ENCODE measurements at places on chromosomes 6 and 20.

- DNase-seq: no peak
Measured at GRCh38 chr6:41942067-41942851, 651 bp upstream of the CCND3 start.

DNA sequence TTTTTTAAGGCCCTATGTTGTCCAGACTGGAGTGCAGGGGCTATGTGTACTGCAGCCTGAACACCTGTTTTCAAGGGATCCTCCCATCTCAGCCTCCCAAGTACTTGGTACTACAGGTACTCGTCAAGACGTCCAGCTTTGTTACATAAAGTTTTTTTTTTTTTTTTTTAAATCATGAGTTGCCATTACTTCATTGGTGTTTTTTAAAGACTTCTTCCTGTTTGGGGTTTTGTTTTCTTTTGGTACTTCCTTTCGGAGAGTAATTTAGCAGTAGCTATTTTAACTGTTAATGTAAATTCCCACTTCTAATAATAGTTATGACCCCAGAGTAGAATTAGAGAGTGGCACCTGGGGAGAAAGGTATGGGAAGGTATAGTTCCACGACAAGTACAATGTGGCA, 10.5 kb downstream of the ZNFX1 start:
- no peak for DNase-seq

- no peak for DNase-seq
Measured at GRCh38 chr6:168358842-168359420, 39.4 kb upstream of the DACT2 start.

DNA sequence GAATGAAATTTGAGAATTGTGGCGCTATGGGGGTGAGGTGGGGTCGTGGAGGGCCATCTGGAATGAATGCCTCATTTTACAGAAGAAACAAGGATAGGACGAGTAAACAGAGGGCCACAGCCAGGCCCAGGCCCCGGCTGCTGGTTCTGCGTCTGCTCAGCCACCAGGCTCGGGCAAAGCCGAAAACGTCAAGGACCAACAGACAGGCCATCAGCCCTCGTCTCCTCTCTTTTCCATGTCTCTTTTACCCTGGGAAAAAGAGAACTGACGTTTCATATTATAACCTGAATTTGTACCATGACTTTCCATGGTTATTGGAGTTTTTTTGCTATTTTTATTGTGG, 212.4 kb upstream of the ARID1B start:
- no peak for DNase-seq

GRCh38 chr6:154230910-154231595, 125.5 kb downstream of the IPCEF1 start:
- no peak for DNase-seq

DNA sequence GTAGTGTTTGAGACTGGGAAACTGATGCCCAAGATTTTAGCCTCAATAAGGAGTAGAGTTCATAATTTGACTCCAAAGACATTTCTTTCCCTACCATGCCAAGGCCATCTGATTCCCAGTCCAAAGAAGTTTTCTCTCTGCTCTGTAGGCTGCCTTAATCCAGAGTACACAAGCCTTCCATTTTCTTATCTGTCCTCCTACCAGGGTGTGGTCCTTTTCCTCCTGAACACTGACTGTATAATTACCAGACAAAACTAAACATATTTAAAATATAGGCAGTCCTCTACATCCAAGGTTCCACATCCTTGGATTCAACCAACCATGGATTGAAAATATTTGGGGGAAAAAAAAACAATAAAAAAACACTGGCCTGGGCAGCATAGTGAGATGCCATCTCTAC, 108.4 kb downstream of the SLC16A10 start:
- DNase-seq: no peak

- no peak for DNase-seq
Measured at GRCh38 chr20:33985280-33985679, 8.4 kb upstream of the RALY start.

DNA sequence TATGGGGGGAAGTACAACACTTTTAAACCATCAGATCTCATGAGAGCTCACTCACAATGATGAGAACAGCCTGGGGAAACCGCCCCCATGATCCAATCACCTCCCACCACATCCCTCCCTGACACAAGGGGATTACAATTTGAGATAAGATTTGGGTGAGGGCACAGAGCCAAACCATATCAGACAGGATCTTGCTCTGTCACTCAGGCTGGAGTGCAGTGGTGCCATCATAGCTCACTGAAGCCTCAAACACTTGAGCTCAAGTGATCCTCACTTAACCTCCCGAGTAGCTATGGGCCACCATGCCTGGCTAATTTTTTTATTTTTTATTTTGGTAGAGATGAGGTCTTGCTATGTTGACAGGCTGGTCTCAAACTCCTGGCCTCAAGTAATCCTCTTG, 5.1 kb upstream of the IYD start:
- peak; percentile 57 for DNase-seq

- DNase-seq: no peak
Measured at GRCh38 chr6:73258721-73259120, 4.3 kb downstream of the KHDC1 start.

GRCh38 chr6:41974281-41974825, 32.7 kb upstream of the CCND3 start:
- no peak for DNase-seq

DNA sequence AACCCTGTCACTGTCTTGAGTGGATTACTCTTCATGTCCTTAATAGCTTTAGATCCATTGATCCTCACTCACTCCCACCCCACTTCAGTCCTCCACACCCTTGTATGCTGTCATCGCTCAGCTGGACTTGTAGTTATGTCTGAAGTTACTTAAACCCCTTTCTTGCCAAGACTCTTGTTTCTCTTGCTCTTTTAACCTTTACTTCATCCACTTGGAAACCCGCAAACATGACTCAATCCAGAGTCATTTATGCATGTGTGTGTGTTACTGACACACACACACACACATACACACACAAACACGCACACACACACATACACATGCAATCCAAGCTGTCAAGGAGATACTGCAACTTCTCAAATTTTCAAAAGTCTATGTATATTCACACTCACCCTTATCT, 341.8 kb downstream of the SYNE1 start:
- peak; percentile 27 for DNase-seq

DNA sequence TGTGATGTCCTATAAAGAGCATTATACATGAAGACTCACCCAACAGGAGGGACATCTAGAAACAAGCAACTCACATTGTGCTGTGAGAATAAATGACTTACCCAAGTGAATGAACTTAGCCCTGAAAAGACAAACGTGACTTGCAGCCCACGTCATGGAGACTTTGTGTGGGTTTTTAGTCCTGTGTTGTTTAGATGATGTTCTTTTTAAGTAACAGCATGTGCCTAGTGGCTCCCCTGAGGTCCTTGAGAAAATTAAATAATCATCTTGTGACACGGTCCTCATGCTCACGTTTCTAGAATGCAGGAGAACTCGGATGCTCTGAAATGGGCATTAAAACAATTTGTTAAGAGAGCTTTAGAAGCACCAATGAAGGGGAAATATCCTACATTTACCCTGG, 165.1 kb downstream of the SASH1 start:
- no peak for DNase-seq

DNA sequence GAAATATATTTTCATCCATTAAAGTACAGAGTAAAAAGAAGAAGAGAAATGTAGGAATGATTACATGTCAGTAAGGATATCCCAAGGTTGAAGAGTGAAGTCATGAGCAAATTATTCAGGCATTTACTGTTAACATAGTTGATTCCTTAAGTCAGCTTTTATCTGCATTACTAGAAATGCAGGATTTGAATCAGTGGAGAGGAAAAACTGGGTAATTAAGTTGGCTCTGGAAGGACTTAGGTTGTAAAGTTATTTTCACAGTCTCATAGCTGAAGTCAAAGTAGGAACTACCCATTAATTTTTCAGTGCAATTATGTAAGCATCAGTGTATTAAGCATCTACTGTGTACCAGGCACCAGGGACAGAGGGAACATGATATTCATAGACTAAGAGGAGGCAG, 7.8 kb downstream of the NAA20 start:
- no peak for DNase-seq

GRCh38 chr6:170088582-170088955, 202.3 kb downstream of the DLL1 start:
- peak; percentile 28 for DNase-seq

- DNase-seq: no peak
Measured at GRCh38 chr6:130620338-130620781, 206.8 kb upstream of the SMLR1 start.

- no peak for DNase-seq
Measured at GRCh38 chr6:75491291-75491690, 2.3 kb downstream of the FILIP1 start.

GRCh38 chr6:72084992-72085569, 198.7 kb downstream of the RIMS1 start:
- no peak for DNase-seq

DNA sequence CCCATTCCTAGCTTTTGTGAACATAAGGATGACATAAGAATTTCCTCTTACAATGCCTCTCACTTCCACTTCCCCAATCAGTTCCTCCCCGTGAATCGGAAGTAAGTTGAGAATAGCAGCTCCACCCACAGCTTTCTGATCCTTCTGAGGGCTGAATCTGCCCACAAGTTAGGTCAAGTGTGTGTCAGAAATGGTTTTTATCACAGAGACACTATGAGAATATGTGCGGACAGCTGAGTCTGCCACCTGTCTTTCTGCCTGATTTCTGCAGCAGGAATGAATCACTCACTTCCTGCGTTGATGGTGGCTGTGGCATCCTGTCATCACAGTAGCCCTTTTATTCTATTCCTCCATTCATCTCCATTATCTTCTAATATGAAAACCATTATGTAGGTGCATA, 70.2 kb downstream of the RIN2 start:
- peak; percentile 70 for DNase-seq

DNA sequence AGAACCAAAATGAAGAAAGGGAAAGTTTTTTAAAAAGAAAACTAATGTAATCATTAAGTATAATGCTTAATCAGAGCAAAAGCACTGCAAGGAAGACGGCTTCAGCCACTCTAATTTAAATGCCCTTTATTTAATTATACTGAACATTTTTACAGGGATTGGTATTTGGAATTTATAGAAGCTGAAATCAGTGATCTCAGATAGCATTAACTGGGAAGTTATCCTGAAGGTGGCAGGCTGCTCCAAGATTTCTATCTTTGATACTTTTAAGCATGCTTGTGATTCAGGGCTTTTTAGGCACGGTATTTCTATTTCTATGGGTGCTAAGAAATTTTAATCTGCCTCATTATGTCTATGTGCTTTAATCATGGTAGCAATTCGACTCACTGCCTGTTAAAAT, 1.3 kb upstream of the NDUFAF4 start:
- DNase-seq: peak; percentile 26

DNA sequence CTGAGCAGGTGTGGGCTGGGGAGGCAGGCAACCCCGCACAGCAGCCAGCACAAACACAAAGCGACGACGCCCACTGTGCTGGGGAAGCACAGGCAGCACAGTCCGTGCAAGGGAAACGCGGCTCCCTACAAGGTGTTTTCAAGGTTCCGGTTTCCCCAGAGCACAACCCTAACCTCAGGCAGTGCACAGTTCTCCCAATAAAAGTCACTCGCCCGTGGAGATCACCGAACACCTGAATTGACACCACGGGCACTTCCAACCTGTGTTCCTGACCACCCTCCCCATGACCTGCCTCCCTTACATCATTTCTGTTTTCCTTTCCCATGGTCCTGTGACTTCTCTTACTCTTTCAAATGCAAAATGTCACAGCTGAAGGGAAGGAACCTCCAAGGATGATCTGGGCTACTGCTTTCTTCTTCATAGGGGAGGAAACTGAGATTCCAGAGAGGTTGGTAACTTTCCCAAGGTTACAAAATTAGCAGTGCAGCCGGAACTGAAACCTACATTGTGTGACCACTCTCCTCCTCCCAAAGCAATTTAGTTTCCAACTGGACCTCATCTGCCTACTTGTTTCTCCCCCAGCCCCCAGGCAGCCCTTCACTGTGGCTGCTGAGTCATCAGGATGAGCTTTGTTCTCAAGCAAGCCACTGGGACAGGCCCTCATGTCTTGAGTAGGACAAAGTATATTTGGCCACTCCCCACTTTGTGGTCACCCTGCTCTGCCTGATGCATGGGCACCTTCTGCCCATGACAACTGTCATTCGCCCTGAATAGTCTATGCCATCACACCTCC, 125.3 kb downstream of the ATXN1 start:
- DNase-seq: peak; percentile 90

GRCh38 chr6:42452171-42453030, 675 bp upstream of the TRERF1 start:
- peak; percentile 85 for DNase-seq

DNA sequence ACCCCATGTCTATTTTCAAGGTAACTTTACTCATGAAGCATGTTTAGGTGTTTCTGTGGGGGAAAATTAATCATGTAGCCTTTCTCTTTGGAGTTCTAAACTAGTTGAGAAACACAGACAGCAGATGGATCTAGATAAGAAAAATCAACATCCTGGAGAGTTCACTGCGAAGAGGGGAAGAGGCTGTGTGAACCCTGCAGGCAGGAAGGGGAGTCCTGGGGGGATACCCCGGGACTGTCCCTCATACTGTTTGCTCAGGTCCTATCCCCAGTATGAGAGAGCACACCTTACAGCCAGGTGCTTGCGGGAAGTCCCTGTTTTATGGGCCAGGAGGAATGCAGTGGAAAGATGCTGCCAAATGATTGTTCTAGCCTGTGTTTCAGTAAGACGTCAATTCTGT, 32.7 kb downstream of the CHMP4B start:
- no peak for DNase-seq

GRCh38 chr6:70113171-70113570, 189.7 kb downstream of the COL9A1 start:
- no peak for DNase-seq

GRCh38 chr6:138310294-138310693, 67.4 kb upstream of the SMIM28 start:
- no peak for DNase-seq

- DNase-seq: no peak
Measured at GRCh38 chr6:138959521-138959920, 28.5 kb downstream of the REPS1 start.

- DNase-seq: no peak
Measured at GRCh38 chr6:140370976-140371870, 996.8 kb upstream of the CITED2 start.

GRCh38 chr6:150813993-150814359, 51.5 kb upstream of the MTHFD1L start:
- peak; percentile 81 for DNase-seq

GRCh38 chr6:101783287-101783686, 389.8 kb downstream of the GRIK2 start:
- no peak for DNase-seq

- DNase-seq: no peak
Measured at GRCh38 chr6:51868591-51869355, 218.6 kb downstream of the PKHD1 start.

DNA sequence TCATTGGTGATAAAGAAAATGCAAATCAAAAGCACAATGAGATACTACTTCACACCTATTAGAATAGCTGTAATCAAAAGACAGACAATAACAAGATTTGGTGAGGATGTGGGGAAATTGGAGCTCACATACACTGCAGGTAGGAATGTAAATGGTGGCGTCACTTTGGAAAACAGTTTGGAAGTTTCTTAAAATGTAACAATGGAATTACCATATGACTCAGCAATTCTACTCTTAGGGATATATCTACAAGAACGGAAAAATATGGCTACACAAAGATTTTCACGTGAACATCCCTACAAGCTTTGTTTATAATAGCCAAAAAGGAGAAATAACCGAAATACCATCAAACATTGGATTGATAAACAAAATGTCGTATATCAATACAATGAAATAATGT, 270.4 kb downstream of the DOK5 start:
- no peak for DNase-seq

Data from Daoy (cell line).